ENCODE measurements at places on chromosomes 12 and 14. TPM values are rescaled to one million over a fixed set of nuclear protein-coding genes. Genes with fewer than 3 reads are reported as not detected.

The TMEM263 gene
- total RNA-seq = 132 TPM

The TAOK3 gene
- total RNA-seq = 19.1 TPM

The FSCB gene
- not detected for total RNA-seq

The NABP2 gene
- total RNA-seq = 21.9 TPM

The FMNL3 gene
- total RNA-seq = 8.3 TPM

The TSFM gene
- total RNA-seq = 25.9 TPM

The C12orf42 gene
- total RNA-seq = not detected

The RNFT2 gene
- total RNA-seq = 2.9 TPM

The TNFRSF1A gene
- total RNA-seq = 110 TPM

The SIRT4 gene
- 3.9 TPM for total RNA-seq

The AMIGO2 gene
- total RNA-seq = 57.8 TPM

The TMEM30B gene
- total RNA-seq = 15.8 TPM

The AKAP5 gene
- total RNA-seq = 7.8 TPM

The DACT1 gene
- total RNA-seq = 19.6 TPM

The HSPA2 gene
- total RNA-seq = 0.93 TPM

The TAS2R42 gene
- total RNA-seq = not detected

The CCDC196 gene
- total RNA-seq = not detected

The ACSM4 gene
- total RNA-seq = not detected

The RHEBL1 gene
- total RNA-seq = not detected

The TSHR gene
- 0.08 TPM for total RNA-seq

The KRT73 gene
- total RNA-seq = not detected

The CLEC4C gene
- not detected for total RNA-seq

The CNTN1 gene
- total RNA-seq = 4.1 TPM

The GPR137C gene
- total RNA-seq = 2.5 TPM

The TAS2R31 gene
- total RNA-seq = 6.2 TPM

The KRT2 gene
- not detected for total RNA-seq

The ISM2 gene
- total RNA-seq = 8.1 TPM

The COPZ1 gene
- total RNA-seq = 220 TPM

The MYH6 gene
- not detected for total RNA-seq

The TPH2 gene
- total RNA-seq = not detected
